ENCODE measurements at places on chromosomes 16 and 17.

- no peak for DNase-seq
Observed at GRCh38 chr16:56610609-56611111, 2.3 kb downstream of the MT2A start.

- DNase-seq = no peak
Observed at GRCh38 chr17:67500677-67501300, 123.7 kb downstream of the PITPNC1 start.

DNA sequence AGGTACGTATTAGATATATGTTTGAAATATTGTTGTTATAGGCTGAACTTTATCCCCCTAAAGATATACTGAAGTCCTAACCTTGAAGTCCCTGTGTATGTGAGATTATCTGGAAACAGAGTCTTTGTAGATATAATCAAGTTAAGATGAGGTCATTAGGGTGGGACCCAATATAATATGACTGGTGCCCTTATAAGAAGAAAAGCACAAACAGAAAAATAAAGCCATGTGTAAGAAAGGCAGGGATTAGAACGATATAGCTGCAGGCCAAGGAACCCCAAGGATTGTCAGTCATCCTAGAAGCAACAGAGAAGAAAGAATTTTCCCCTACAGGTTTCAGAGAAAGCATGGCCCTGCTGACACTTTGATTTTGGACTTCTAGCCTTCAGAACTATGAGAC lies 95.8 kb downstream of the USP32 start:
- DNase-seq = no peak

GRCh38 chr17:50452630-50453300 lies 15.9 kb downstream of the CHAD start:
- DNase-seq = no peak

DNA sequence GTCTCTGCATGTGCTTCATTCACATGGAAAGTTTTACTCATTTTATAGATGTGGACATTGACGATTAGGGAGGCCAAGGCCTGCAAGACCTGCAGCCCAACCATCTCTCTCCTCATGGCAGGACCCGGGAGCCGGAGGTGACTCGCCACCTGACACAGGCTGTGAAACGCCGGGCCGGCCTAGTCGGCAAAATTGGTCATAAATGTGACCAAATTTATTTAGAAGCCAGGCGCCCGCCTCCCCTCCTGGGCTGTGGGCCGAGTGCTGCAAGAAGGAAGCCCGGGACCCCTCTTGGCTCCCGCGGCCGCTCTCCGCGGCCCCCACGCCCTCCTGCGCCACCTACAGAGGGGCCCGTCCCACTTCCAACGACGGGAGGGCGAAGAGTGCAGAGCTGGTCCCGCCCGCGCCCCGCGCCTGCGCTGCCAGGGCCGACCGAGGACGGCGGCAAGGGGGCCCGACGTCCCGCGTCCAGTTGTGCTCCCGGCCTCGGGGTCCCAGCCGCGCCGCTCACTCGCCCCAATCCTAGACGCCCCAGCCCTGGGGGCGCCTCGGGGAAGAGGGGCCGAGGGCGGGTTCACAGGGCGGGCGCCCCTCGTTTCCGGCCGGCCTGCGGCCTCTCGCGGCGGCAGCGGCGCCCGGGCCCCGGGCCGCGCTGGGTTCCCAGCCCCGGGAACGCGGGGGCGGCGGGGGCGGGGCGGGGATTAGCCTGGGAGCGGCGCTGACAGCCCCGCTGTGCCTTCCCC lies 47.5 kb downstream of the WNT3 start:
- DNase-seq = peak; percentile 20

DNA sequence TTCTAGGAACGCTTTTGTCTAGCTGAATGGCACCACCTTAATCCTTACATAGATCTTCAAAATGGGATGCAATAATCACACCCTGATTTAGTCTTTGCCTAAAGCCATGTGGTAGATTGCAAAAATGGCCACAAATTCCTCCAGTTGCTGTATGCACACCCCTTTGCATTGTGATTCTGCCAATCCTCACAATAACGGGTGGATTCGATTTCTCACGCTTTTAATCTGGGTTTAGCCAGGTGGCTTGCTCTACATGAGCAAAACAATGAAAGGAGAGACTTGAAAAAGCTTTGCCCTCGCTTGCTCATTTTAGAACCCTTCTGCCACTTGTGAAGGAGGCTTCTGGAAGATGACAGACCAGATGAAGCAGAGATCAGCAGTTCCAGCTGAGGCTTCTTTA lies 50.3 kb upstream of the B4GALNT2 start:
- no peak for DNase-seq

DNA sequence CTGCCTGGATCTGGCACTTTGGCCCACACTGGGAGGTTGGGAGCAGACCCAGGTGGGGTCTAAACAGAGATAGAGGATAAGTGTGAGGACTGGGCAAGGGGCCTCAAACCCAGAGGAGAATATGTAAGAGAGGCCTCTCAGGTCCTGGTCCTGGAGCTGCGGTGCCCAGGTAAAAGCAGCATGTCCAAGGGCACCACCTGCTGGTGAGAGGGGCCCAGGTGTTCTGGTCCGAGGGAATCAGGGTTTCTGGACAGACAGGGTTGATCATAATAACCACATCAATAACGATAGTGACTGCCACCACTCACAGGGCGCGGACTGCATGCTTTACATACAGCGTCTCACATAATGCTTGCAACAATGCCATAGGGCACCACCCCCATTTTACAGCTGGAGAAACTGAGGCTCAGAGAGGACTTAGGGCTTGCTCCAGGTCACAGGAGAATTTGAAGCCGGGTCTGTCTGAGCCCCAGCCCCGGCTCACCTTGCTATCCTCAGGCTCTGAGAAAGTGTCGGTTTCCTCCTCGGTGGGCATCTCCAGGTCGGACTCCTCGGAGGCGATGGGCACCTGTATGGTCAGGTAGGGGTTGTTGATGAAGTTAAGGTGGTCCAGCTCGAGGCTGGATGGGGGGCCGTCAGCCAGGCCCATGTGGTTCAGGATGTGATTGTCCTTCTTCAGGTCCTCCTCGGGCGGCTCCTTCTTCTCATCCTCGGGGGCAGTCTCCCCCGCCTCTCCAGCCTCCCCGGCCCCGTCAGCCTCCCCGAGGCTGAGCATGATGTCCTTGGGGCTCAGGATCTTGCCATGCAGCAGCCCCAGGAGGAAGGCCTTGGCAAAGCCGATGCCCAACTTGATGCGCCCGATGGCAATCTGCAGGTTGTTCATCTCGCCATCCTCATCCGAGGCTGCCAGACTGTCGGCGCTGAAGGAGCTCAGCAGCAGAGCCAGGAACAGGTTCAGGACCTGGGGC lies 19.1 kb upstream of the CD79B start:
- DNase-seq = no peak

DNA sequence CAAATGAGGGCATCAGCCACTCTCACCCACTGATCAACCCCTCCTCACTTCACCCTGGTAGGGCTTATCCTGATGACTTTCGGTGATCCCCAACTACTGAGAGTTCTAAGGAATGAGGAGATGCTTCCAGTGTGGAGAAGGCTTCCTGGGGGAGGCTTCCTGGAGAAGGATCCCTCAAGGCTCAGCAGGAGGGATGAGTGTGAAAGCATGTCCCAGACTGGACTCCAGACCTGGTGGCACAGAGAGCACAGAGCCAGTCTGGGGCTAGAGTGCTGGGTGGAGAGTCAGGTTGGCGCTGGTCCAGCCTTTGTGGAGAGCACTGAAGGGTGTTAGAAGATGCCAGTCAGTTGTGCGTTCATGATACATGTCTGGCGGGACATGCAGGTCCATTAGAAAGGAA lies 53.7 kb downstream of the PLD6 start:
- no peak for DNase-seq

DNA sequence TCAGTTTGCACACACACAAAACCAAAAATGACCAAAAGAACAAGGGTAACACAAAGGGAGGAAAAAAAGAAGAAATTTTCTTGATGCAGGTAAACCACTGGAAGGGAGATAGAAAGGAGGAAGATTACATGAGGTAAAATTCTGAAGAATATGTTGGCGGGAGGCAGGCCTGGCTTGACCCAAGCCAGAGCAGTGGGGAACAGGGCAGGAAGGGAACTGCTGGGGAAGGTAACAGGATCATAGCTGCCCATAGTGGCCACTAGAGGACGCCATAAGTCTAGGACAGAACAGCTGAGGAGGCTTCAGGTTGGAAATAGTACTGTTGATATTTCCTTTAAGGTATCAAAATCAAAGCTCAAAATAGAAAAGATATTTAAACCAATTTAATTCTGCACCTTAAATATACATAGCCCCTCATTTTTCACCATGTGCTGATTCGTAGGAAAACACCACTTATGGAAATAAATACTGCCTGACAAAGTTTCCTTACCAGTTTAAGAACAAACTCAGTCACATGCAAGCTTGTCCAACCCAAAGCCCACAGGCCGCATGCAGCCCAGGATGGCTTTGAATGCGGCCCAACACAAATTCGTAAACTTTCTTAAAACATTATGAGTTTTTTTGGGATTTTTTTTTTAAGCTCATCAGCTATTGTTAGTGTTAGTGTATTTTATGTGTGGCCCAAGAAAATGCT lies 15.5 kb downstream of the VPS35 start:
- DNase-seq = no peak

GRCh38 chr17:15464231-15464985 lies 3.0 kb downstream of the CDRT4 start:
- no peak for DNase-seq

DNA sequence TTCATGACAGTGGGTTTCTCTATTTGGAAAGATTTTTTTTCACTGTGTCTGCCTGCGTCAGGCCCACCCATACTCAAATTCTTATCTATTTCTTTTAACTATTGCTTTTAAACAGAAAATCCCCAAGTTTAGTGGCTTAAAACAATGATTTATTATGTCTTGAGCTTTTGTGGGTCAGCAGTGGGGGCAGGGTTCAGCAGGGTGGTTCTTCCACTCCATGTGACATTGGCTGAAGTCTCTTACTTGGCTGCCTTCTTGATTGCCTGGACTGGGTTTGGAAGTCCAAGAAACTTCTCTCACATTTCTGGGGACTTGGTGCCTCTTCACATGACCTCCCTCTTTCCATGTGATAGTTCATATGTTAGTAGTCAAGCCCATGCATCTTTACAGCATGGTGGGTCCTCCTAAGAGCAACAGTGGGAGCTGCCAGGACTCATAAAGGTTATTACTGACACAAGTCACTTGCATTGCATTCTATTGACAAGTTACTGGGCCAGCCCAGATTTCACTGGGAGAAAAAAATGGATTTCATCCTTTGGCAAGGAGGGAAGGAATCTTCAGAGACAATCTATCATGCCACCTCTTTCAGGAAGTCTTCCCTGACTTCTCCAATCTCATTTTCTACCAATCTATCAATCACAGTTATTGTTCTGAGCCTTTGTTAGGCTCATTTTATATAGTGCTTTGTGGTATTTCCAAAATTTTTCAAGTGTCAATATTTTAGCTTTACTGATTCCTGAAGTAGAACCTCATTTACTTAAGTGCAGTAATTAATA lies 436.1 kb downstream of the XYLT1 start:
- DNase-seq = no peak

DNA sequence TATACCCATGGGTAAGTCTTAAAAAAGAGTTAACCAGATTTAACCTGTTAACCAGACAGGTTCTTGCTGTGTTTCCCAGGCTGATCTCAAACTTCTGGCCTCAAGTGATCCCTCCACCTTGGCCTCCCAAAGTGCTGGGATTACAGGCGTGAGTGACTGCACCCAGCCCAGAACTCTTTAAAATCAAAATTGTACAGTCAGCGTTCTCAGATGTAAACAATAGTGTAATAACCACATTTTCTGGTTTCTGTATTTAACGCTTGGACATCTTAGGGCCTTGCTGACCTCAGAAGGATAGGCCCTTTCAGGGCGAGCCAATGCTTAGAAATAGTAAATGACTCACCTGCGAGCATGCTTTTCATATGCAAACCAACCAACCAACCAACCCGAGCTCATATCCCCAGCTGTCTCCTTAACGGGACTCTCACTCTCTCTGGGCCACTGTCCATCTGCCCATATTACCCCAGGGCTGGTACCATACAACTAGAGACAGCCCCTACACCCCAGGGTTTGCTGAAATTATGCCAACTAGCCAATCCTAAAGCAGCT lies 415.0 kb upstream of the XYLT1 start:
- DNase-seq = no peak

GRCh38 chr17:51595826-51596398 lies 335.6 kb downstream of the UTP18 start:
- no peak for DNase-seq

GRCh38 chr16:68642436-68643101 lies 2.5 kb upstream of the CDH3 start:
- DNase-seq = no peak

DNA sequence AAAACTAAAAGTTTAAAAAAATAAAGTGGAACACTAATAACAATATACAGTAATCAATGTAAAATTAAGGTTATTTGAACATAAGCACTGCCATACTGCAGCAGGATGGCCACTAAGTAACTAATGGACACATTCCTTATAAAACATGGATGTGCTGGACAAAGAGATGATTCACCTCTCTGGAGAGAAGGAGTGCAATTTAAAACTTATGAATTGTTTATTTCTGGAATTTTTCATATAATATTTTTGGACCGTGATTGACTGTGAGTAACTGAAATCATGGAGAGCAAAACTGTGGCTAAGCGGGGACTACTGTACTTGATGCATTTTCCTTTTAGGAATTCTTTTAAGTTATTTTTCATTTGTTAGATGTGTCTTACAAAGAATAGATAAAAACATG lies 21.8 kb downstream of the CBFB start:
- no peak for DNase-seq

- DNase-seq = no peak
Observed at GRCh38 chr17:82031303-82031884, at the start of gene RAC3. Gene RAC3 (plus strand): TSS chr17:82031678. CDS start chr17:82031762, 84 bp downstream.

DNA sequence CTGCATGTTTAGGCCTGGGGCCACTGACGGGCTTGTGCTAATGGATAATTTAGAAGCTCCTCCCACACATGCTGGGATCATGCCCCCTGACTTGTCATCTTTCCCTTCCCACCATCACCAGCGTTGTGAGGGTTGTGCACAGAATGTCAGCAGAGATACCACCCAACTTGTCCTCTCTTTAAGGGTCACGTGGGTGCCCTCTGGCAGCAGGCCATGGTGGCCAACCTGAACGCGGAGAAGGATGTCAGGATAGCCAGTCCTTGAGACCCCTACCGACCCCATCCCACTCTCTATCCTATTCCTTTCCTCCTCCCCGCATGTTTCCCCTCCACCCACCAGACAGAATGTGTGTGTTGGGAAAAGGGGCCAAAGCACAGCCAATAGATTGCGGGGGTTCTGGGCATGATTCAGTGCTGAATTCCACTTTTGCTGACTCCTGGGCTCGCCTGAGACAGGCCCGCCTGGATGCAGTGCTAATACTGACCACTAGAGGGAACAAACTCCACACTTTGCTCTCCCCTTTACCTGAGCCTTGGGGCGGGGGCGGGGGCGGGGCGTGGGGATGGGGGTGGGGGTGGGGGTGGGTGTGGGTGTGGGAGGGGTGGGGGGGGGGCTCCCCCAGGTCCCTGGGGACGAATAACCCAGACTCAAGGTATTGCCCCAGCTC lies at the start of gene GH2:
Gene GH2 (minus strand): TSS at position 10 of the 667 bp plus-strand sequence. CDS start 143 bp downstream, outside the sequence.
- peak; percentile 45 for DNase-seq

Data from GM18507 (cell line).